ENCODE measurements at places on chromosomes 16 and 17.

GRCh38 chr17:10807704-10808128 is 3.8 kb upstream of the TMEM238L start:
- no peak for DNase-seq

DNA sequence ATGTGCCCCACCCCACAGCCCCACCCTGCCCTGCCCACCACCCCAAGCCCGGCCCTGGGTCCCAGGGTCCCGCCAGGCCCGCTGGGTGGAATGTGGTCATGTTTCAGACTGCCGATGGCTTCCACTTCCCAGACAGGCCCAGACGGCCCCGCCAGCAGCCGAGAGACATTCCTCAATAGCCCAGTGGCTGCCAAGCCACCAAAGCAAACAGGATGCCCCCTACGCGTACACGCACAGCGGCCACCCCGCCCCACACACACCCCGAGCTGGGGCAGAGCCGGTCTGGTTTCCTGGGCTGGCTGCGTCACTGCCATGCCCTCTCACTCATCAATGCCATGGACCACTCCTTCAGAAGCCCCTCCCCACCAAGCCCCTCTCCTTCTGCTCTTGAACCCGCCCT is 1.2 kb upstream of the KRT17 start:
- DNase-seq = no peak

DNA sequence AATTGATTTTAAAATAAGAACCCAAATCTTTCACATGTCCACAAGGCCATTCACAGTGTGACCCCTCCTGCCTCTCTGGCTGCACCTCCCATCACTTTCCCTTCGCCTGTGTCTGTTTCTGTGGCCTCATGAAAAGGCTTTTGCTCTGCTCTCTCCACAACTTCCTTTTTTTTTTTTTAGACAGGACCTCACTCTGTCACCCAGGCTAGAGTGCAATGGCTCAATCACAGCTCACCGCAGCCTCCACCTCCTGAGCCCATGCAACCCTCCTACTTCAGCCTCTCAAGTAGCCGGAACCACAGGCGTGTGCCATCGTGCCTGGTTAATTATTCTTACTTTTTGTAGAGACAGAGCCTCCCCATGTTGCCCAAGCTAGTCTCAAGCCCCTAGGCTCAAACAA is 197.1 kb downstream of the ABCC12 start:
- DNase-seq = no peak

DNA sequence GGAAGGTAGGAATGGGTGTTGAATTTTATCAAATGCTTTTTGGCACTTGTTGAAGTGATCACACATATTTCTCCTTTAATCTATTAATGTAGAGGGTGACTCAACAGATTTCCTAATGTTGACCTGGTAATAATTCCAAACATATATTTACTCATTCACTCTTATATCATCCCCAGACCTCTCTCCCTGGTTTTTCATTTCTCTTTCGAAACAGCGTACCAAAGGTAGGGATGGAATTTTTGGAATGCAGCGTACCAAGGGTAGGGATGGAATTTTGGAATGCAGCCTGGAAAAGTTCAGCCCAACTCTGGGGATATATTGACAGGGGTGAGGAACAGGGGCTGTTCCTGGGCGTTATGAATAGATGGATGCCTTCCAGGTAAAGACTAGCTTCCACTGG is 7.3 kb downstream of the KIF18B start:
- DNase-seq = no peak

DNA sequence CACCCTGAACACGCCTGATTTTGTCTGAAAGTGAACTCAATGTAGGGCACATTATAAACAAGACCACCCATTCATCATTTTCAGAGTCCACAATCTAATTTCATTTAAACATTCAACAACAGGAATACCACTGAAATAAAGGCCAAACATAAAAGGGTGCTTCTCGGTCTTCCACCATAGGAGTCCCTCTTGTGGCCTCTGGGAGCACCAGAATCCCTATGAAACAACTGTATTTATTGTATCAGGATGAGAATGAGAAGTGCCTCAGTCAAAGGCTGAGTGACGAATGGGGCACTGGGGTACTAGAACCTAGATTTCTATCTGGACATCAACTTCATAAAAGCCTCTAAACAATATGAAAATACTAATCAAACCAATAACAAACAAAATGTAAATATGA is 40.4 kb downstream of the NXPH3 start:
- DNase-seq = no peak

DNA sequence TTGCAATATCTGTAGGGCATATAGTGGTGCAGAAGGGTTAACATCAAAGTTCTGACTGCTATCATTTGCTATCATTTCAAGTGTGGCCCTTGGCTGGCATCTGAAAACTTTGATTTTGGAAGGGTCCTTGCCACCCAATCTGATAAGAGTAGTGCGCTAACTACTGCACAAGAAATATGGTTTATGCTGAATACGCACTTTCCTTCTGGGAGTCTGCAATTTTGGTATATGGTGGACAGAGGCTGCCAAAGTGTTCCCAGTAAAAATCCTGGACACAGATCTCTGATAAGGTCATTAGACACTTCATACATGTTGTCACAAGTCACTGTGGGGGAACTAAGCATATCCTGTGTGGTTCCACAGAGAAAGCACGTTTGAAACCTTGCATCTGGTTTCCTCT is 461.6 kb upstream of the CDH11 start:
- no peak for DNase-seq

GRCh38 chr16:31397096-31397660 is 4.0 kb downstream of the ITGAD start:
- DNase-seq = no peak

GRCh38 chr17:38925263-38925995 is at the start of gene LASP1NB:
TSS of gene LASP1NB (plus strand) at chr17:38925614.
- no peak for DNase-seq
